ENCODE measurements at places on chromosomes 12 and 14.
A peak's percentile ranks its signal among the peaks of the same experiment; 100 is the strongest.

- DNase-seq = no peak
Observed at GRCh38 chr14:25150401-25150800, 100.5 kb upstream of the STXBP6 start.

GRCh38 chr12:119594772-119595445 lies 1.3 kb downstream of the TMEM233 start:
- DNase-seq = no peak

DNA sequence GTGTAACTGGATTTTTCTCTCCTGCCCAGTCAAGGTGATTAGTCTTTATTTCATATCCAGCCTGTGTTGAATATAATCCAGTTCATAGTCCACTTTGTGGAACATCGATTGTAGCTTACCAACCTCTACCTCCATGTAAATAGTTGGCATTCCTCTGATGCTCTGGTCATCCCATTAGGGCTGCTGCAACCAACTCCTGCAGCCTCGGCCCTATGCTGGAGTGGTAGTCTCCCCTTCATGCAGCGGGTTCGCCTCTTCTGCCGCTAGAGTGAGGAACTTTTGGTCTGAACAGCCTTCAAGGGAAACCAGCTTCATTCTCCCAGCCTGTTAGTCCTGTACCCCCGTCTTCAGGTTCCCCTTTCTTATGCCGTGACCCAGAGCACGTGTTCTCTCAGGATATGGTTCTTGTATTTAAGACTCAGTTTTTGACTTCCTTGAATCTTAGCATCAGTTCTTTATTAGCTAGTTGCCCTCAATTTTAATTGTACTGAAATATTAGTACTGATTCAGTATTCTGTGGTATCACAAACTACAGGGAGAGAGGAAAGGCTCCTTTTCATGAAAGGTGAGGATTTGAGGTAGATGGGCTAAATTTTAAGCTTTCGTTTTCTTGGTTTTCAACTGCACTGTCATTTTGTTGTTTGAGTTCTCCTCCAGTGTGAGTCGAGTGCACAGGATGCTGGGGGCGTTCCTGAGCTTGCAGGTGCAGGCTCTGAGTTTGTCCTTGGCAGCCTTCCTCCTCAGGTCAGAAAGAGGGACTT lies 33.2 kb downstream of the ZNF664 start:
- DNase-seq = peak; percentile 20

DNA sequence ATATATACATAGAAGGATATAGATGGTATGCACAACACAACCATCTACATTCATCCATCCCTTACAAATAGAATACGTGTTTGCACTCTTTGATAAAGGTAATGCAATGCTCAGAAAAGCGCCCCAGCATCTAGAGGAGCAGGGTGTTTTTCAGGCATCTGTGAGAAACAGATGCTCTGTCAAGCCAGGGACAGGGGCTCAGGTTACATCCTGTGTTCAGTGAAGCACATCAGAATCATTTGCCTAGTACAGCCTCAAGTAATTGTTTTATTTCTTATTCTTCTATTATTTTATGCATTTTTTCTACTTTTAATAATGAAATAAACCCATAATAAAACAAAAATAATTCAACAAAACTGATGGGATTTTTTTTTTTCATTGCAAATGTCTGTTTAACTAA lies 50.5 kb upstream of the HIF1A start:
- no peak for DNase-seq

DNA sequence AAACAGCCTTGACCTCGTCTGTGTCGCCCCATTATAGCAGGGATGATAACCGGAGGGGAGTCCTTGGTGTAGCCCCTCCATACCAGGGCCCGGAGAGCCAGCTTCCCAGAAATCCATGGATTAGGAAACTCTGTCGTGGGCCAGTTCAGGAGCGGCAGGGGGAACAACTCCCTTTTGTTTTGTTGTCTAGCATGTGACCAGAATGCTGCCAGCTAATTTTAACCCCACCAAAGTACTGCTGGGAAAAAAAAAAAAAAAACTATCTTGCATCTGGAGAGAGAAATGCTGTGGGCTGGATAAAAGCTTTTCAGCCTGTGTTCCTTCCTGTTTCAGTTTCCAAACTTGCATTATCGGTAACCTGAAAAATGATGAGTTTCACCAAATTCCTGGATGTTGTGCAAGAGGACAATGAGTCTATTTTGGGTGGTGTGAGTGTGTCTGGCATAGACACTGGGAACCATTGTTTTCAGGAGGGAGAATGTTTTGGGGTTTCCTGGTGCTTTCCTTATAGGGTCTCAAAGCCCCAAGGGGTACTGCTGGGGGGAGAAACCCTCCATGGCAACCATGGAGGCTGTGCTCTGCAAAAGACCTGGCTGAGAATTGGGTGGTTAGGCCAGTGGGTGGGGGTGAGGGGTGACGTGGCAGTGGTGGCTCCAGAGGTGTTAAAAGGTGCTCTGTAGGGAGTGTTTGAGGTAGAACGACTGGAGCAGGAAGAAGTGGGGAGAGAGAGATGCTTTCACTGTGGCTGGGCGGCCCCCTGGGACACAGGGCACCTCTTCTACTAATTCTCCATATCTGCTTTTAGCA lies 14.9 kb upstream of the IRF2BPL start:
- peak; percentile 63 for DNase-seq

DNA sequence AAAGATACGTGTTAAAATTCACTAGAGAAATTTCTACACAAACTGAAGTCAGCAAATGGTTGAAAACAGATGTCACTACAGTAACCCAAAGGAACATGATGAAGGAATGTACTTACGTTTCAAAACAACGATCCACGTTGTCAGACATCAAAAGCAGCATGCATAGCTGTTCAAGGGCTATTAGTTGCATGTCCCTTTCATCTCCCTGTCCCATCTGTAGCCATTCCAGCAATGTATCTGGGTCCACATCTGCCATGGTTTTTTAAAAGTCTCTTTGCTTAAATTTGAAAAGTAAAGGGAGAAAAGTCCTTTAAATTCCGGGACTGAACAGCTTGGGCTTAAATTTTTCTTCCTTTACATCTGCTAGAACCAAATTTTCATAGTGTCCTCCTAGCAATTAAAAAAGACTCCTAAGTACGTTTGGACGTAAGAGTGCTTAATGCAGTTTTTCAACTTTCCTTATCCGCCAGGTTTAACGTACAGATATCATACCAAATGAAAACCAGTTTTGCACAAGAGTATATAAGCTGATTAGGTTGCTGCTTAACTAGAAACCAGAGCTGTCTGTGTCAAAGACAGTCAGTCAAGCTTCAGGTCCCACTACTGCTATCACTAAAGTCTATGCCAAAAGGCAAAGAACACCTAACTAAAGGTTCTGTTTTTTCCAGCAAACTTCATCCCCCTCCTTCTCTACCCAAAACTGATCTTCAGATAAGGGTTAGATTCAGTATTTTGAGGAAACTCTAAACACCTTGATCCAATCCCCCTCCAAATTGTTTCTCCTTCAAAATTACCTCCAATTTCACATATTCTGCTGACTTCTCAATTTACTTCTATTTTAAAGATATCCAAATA lies 1.7 kb downstream of the HECTD1 start:
- DNase-seq = no peak

DNA sequence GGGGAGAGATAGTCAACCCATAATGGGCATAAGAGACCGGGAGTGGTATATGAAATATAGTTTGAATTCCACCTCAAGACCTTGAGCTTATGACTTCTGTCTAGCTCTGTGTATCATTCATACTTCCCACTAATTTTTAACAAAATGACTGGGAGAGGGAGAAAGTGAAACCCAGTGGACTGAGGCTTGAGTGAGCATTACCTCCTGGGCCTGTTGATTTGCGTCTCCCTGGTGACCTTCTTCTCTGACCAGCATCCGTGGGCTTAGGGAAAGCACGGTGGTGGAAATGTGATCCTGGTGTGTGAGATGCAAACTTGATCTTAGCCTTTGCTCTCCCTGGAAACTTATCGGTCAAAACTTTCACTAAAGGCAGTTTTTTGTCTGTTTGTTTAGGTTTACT lies 207.9 kb upstream of the BCL2L14 start:
- DNase-seq = no peak

- DNase-seq = no peak
Observed at GRCh38 chr14:23929136-23929535, 24.4 kb upstream of the DHRS4 start.

GRCh38 chr14:31419967-31420318 lies 407 bp downstream of the HEATR5A start:
- no peak for DNase-seq

- DNase-seq = no peak
Observed at GRCh38 chr12:76450690-76451089, 102.5 kb upstream of the BBS10 start.

DNA sequence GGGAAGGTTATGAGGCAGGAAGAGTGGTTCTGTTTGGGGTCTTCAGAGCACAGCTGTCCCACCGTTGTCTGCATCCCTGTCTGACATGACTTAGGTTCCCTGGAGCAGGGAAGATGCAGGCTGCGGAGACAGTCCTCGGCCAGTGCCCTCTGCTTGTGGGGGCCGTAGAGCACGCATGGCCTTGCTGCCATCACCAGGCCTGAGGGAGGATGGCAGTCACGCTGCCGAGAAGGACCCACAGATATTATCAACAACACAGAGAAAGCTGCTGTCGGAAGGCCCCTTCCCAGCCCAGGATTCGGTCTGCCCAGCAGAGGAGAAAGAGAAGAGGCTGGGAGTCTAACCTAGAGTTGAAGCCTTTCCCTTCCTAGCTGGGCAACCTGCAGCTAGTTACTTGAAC lies 35.0 kb downstream of the ERH start:
- DNase-seq = no peak

DNA sequence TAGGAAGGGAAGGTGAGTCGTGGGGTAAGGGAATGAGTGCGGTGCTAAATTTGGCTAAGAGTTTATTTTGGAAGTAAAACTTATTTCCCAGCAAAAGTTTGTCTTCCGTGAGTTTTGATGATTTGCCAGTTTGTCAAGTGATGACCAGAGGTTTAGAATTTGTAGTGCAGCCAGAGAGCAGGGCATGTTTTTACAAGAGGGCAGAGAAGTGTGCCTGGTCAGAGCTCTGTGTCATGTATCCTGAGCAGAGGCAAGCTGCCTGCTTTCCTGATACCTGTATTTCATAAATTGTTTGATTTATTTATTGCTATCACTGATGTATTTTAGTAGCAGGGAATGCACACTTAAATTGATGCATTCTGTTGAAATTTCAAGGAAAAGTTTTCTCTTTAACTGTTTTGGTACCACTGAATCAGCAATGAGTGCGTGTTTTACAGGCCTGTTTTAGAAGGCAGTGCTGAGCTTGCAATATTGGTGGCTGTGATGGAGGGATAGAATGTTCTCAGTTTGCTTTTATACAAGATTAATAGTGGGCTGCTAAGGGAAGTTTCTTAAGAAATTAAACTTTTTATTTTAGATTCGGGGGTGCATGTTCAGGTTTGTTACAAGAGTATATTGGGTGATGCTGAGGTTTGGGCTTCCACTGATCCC lies 19.7 kb upstream of the RD3L start:
- no peak for DNase-seq

DNA sequence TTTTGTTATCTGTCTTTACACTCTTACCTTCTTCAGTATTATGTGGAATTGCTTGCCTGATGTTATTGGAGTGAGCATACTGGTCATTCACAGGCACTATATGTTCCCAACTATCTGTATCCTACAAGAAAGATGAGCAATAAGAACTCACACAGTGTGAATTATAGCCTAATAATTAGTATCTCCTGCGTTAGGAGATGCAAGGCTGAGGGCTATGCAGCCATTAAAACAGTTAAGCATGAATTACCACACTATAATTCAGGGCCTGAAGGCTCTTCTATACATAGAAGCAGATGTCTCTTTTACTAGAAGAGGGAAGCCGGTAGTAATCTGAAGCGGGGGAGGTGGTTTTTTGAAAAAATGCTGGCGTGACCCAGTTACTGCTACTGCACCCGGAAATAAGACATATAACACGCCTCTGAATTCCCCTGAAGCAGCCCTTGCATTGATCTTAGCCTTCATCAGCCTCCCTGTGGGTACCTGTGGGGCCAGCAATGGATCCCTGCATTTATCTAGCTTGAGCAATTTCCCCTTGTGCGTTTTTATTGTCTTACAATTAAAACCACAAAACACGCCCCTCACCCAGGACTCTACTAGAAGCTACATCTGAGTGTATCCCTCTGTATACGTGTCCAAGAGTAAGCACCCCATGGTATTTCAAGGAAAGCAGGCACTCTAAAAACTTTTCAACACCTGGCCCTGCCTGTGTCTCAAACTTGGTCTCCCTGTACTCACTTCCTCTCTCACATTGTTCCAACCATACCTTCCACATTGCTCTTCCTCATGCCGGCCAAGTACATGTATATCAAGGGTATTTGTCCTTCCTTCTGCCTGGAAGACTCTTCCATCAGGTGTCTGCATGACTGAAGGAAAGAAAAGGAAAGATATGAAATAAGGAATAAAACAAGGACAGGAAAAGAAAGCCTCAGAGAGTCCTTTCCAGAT lies 210.9 kb upstream of the ARID2 start:
- no peak for DNase-seq

GRCh38 chr12:96985515-96986362 lies 78.7 kb downstream of the NEDD1 start:
- no peak for DNase-seq

GRCh38 chr12:94900496-94900895 lies 103.0 kb downstream of the NDUFA12 start:
- no peak for DNase-seq

GRCh38 chr12:10169104-10169503 lies 2.8 kb downstream of the OLR1 start:
- DNase-seq = no peak

GRCh38 chr12:100020370-100020769 lies 35.6 kb upstream of the ANKS1B start:
- DNase-seq = no peak

- DNase-seq = no peak
Observed at GRCh38 chr14:79613625-79614024, 597.7 kb downstream of the DIO2 start.

- DNase-seq = no peak
Observed at GRCh38 chr12:57456145-57456700, 1.1 kb downstream of the INHBE start.

GRCh38 chr12:102957339-102958050 lies at the start of gene ASCL1:
Gene ASCL1 (plus strand): TSS chr12:102957674. CDS start chr12:102958245, 571 bp downstream.
- no peak for DNase-seq
